NCI-H1436 (cell line): ENCODE measurements at places on chromosomes 1 and 21.
A peak's percentile ranks its signal among the peaks of the same experiment; 100 is the strongest.

DNA sequence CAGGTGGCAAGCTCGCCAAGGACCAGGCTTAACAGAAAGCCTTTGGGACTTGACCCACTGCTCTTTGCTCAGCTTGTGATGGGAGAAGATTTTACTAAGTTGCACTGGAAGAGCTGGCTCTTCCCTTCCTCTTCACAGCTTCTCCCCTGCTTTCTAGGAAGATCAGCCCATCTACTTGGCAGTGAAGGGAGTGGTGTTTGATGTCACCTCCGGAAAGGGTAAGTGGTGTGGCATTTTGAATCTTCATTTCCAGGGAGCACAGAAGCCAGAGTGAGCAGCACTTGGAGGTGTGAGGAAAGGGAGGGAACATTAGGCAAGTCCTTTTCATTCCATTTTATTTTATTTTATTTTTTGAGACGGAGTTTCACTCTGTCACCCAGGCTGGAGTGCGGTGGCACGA, 9.7 kb downstream of the NENF start:
- DNase-seq = no peak

- DNase-seq = no peak
These were observed 12.4 kb downstream of the LYST start for GRCh38 chr1:235854347-235854746.

DNA sequence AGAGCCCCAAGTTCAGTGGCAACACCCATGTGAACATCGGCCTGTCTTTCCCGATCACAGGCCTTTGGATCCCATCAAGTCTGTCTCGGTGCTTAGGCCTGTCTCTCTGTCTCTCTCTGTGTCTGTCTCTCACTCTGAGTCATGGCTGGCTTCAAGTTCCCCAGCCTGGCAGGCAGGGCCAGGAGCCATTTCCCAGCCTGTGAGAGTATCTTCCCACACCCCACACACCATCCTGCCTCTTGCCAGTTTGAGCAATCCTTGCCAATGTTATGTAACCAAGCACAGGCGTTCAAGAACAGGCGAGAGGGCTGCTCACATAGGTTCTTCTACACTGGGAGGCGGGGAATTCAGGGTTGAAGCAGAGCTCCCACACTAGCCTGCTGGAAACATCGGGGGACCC, 70.0 kb upstream of the TMEM51 start:
- DNase-seq = no peak

DNA sequence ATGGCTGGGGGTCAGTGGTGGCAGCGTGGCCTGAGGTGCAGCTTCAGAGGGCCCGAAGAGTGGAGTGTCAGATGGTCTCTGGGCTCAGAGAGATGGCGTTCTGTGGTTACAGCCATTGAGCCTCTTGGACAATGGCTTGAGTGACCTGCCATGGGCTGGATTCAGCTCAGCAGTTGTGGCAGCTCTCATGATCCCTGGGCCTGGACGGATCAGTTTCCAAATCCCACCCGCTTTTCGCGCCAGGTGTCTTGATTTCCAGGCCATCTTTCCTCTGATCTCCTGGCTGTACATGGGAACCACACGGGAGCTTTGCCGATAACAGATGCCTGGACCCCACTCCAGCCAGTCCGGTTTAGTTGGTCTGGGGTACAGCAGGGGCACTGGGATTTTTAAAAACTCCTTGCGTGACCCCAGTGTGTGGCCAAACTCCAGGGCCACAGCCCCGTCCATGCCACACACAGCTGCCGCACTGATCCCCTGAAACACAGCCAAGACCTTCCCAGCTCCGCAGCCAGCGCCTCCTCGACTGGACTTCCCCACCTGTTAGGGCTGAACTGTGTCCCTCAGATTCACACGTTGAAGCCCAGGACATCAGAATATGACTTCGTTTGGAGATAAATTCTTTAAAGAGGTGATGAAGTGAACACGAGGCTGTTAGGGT, 67.9 kb downstream of the ATP5PO start:
- no peak for DNase-seq

GRCh38 chr1:98794196-98794886, 132.8 kb downstream of the SNX7 start:
- DNase-seq = peak; percentile 12

- DNase-seq = no peak
These were observed 1.8 kb upstream of the OMA1 start for GRCh38 chr1:58548371-58548770.

GRCh38 chr1:183628537-183628936, 7.0 kb downstream of the ARPC5 start:
- DNase-seq = no peak

DNA sequence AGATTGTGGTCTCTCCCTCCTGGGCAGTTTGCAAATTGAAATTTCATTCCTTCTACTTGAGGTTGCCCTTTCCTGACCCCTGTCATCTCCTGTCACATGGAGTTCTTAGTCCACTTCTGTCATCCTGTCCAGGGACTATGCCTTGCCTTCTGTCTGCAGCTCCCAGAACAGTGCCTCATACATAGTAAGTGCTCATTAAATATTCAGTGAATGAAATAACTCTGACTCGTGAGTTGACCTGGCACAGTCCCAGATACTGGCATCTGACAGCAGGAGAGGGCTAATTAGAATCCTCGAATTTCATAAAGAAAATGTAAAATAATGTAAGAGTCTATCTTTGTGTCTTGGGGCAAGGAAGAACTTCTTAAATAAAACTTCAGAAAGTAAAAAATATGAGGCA, 50.8 kb downstream of the CNIH3 start:
- no peak for DNase-seq

GRCh38 chr1:225823811-225824261, 13.9 kb downstream of the EPHX1 start:
- DNase-seq = no peak

DNA sequence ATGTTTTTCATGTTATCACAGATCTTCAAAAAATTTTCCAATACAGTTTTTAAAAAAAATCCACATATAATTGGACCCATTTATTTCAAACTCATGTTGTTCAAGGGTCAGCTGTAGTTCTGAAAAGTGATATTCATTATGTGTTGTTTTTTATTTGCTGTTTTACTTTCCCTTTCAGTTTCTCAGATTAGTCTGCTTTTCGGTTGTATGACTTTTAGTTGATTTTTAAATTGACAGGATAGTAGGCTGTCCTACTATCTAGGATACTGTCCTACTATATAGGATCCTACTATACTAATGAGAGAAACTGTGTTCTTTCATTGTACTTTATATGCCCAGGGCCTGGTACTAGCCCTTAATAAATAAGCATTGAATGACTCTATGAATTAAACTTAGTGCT, 33.6 kb upstream of the GPR52 start:
- DNase-seq = no peak

DNA sequence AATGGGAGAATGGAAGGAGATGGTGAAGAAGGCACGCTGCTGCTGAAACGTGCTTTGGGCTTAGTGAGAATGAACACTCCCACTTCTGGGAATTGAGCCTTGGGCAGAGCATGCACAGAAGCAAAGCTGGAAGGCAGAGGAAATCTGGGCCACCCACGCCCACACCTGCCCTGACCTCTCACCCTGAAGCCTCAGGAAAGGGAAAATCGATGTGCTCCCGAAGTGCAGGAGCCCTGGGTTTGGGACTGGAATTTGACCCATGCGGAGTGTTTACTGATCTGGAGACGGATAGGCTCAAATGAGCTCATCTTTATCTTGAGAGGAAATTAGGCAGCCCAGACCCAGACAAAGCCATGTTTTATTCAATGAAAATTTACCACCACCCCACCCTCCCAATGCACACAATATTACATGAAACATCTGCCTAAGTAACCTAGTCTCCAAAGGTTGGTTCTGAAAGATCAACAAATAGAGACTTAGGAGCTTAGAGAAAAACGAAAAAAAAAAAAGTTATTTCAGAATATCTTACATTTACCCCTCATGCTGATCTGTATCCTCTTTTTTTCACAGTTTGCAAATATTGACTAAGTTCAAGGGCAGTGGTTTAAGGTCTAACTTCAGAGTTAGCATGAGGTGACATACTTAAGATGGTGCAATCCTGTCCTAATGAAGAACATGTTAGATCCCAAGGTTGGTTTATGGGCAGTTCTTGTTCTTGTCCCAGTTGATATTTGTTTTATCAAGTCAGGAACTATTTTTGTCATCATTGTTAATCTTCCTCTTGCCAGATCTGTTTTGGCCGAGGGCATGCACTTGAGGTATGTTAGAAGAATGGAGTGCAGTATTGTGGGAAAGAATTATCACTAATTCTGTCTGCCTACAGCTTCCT, 63.0 kb downstream of the PROX1 start:
- DNase-seq = no peak

DNA sequence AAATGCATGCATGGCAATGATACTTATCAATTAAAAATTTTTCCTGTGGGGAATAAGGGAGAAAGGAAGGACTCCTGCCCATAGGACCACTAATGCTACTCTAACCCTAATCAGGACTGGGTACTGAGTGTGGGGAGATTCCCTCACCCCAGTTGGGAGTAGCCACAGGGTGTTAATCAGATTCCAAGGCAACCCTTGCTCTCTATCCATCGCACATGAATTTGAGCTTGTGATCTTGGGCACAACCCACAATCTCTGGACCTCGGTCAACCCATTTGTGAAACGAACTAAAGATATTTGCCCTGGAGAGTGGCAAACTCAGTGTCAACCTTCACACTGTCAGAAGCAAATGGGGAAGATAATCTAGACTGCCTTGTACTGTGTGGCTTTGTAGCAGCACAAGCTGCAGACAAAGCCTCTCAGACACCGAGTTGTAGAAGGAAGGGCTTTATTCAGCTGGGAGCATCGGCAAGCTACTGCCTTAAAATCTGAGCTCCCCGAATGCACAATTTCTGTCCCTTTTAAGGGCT, 69.5 kb downstream of the SERINC2 start:
- DNase-seq = no peak

GRCh38 chr1:50605186-50605875, 182.1 kb upstream of the DMRTA2 start:
- DNase-seq = peak; percentile 63

- DNase-seq = peak; percentile 72
These were observed at the start of gene COA7 for GRCh38 chr1:52697795-52698674. Gene COA7 (minus strand): TSS chr1:52698347. CDS start chr1:52698326, 21 bp downstream.

GRCh38 chr1:214967865-214968575, 114.5 kb upstream of the KCNK2 start:
- DNase-seq = no peak

DNA sequence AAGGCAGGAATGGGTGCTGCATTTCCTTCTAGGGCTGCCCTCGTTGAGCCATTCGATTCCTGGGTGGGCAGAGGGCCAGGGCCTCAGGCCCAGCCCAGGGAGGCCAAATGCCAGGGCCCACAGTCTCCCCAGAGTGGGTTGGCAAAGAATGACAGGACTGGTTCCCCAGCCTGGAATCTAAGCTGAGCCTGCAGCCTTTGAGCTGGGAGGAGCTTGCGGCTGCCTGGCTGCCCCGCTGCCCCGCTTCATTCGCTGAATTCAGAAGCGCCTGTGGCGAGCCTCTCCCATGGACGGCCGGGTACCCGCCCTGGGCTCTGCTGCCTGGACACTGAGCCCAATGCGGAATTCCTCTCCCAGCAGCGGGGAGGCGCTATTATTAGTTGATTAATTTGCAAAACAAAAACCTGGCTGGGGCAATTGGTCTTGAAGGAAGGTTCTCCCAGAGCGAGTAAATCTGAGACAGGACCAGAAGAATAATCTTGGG, 32.3 kb upstream of the TARDBP start:
- no peak for DNase-seq

DNA sequence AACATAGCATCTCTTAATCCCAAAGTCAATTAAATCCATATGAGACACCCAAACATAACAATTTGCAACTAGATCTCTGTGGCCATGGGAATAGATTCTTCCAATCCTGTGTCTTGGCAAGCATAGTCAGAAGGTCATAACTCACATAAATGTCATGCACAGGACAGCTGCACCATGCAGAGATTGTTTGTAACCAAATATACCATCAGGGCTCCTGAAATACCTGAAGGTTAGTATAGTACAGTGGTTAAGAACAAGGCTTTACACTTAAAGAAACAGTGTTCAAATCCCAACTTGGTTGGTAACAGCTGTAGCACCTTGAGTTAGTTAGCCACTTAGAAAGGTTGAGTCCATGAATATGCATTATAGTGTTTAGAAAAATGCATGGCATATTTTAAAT, 82.6 kb upstream of the CCDC190 start:
- no peak for DNase-seq

- no peak for DNase-seq
These were observed 70.8 kb upstream of the SIM2 start for GRCh38 chr21:36628106-36628505.

DNA sequence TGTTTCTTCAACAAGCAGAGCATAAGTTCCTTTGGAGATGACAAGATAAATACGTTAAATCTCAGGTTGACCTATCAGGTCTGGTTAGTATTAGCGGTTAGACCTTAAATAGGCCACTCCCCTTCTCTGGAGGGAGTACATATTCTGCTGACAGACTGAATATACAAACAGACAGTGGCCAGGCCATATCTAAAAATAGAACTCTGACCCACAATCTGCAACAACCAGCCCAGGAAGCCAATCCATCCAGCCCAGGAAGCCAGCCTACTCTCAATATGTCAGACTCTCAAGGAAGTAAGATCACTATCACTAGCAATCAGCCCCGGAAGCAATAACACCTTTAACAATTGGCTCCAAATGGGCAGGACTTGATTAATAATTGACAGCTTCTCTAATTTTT, 6.7 kb downstream of the IL20 start:
- no peak for DNase-seq

DNA sequence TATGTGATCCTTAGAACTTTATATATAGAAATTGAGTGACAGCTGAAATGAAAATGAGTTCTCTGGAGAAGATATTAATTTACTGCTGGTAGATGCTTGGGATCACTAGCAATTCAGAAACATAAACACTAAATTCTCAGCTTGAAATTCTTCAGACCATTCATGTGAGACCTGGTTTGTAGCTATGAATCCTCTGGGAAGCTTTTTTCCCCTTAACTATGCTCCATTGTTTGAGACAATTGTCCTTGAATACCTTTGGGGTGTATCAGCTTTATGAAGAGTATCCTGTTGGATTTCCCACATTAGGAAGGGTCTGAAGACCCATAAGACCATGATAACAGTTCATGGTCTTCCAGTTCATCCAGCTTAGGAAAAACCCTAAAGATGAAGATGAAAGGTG, 4.6 kb upstream of the DENND1B start:
- DNase-seq = no peak

DNA sequence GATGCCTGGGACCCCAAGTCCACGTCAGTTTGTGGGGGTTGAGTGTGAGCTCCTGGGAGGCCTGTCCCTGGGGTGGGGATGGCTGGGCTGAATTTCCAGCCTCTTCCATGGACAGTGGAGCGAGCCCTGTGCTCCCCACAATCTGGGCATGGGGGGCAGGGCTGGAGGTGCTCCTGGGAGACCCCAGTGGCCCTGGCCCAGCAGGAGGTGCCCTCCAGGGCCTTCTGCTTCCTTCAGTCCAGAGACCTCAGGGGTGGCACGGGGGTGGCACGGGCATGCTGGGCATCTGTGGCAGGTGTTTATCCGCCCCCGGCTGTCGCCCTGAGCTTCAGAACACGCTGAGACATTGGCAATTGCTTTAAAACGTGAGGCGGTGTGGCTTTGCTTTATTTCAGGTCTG, 40.9 kb downstream of the MORN1 start:
- no peak for DNase-seq

DNA sequence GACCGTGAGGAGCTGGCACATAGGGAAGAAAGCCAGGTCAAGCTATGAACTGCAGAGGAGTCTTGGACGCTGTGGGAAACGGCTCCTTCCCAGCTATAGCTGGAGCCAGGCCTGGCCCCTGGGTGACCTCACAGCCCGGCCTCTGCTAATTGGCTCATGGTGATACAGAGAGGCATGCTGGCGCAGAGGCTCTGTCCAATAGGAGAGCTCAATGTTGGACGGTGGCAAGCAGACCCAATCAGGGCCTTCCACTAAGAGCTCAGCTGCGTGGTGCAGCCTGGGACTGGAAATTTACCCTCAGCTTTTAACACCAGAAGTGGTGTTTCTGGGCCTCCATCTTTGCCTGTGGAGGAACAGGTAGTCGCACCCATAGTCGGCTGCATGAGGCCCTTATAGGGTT, 64.4 kb upstream of the GRHL3 start:
- no peak for DNase-seq
